ENCODE measurements at places on chromosomes 1 and 21.

GRCh38 chr1:91527266-91527765 lies 26.7 kb downstream of the CDC7 start:
- H3K4me1 ChIP-seq, result no peaks in the 10 kb centered on the region
- DNase-seq, result no peak
- no peaks in the 10 kb centered on the region for H3K27me3 ChIP-seq

- peaks cover 5% of the 10 kb centered on the region for H3K4me1 ChIP-seq
- no peak overlapping the region for H3K4me3 ChIP-seq
- no peak overlapping the region for H3K27ac ChIP-seq
Measured at GRCh38 chr1:59384443-59384842, 87.5 kb downstream of the FGGY start.

GRCh38 chr21:30042443-30042842 lies 102.6 kb upstream of the GRIK1 start:
- H3K27me3 ChIP-seq, result no peaks in the 10 kb centered on the region
- no peak for DNase-seq
- H3K4me3 ChIP-seq, result no peak overlapping the region

DNA sequence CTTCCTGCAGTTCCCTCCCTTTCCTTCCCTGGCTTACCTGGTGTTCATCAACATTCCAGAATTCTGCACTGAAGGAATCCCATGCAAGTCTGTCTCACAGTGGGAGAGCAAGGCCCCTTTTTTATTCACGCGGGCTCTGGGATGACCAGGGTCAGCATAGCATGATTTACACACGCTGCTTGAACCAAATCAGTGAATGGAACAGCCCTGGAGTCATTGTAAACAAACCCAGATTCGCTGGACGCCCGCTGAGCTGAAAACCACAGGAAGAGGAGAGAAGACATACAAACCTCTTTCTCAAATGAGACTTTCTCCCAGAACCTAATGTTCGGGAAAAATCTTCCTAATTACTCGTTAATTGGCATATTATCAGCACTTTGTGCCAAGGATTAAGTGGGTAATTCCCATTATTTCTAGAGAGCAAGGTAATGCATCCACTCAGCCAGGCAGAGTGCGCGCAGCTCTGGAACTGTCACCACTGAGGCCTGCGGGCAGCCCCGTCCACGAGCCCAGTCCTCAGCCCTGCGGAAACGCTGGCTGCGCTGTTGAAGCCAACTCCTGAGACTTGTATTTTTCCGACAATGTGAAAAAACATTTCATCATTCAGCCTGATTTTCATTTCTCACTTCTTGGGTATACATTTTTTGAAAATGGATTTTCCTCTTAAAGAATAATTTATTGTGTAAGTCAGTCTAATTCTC lies 140.0 kb downstream of the ETS2 start:
- H3K27ac ChIP-seq, result no peak overlapping the region
- no peak overlapping the region for H3K4me3 ChIP-seq
- no peaks in the 10 kb centered on the region for H3K4me1 ChIP-seq
- no peaks in the 10 kb centered on the region for H3K27me3 ChIP-seq
- DNase-seq, result no peak
- H3K36me3 ChIP-seq, result no peaks in the 10 kb centered on the region

GRCh38 chr1:156069490-156070455 lies 8.8 kb downstream of the RAB25 start:
- peaks cover 62% of the 10 kb centered on the region for H3K36me3 ChIP-seq
- no peak for DNase-seq
- H3K27ac ChIP-seq, result no peak overlapping the region
- H3K27me3 ChIP-seq, result no peaks in the 10 kb centered on the region

DNA sequence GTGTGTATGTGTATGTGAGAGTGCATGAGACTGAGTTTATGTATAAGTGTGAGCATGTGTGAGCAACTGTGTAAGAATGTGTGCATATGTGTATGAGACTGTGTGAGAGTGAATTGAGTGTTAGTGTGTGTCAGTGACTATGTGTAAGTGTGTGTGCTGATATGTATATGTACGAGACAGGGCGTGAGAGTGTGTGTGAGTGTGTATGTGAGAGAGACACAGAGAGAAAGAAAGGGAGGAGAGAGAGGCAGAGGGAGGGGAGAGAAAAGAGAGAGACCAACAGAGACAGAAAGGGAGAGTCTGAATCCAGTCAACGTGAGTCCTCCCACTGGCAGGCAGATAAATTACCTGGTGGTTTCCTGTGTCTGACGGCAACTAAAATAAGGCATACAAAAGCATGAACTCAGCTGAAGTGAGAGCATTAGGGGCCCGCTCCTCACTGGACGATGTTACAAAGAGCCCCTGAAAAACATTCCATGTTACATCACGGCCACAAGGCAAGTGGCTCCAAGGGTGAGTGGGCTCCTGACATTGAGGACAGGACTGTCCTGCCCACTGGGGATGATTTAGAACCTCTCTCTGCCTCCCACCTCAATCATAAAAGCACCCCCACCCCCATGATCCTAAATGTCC lies 66.6 kb upstream of the TIAM1 start:
- no peak overlapping the region for H3K4me3 ChIP-seq
- H3K36me3 ChIP-seq, result no peaks in the 10 kb centered on the region
- no peaks in the 10 kb centered on the region for H3K4me1 ChIP-seq
- H3K27me3 ChIP-seq, result no peaks in the 10 kb centered on the region
- DNase-seq, result no peak
